ENCODE measurements at places on chromosomes 12 and 14.

- no peak for DNase-seq
Observed at GRCh38 chr12:120557589-120557988, 23.4 kb downstream of the RNF10 start.

- no peak for DNase-seq
Observed at GRCh38 chr12:114697243-114697716, 13.3 kb upstream of the TBX3 start.

DNA sequence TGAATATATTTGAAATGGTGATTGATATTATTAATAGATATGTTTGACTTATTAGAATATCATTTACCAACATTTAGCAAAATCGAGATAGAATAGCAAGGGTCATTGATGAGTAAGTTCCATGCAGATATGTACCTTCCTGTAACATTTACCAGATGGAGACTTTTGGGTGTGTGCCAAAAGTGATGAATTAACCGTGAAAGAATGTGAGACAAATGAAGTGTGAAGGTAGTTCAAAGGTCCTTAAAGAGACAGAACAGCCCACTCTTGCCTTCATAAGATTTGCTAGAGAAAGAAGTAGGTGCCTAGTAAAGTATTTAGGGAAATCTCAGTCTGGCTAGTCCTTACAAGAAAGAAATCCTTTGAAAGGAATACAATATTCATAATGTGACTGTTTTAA lies 45.5 kb downstream of the FGD4 start:
- DNase-seq = no peak

- DNase-seq = no peak
Observed at GRCh38 chr14:93937519-93937918, 10.4 kb downstream of the FAM181A start.

GRCh38 chr12:56104815-56105608 lies 653 bp downstream of the PA2G4 start:
- no peak for DNase-seq

GRCh38 chr14:86196471-86196870 lies 666.5 kb downstream of the FLRT2 start:
- no peak for DNase-seq

- no peak for DNase-seq
Observed at GRCh38 chr12:131058700-131059099, 105.0 kb downstream of the ADGRD1 start.

GRCh38 chr14:101010293-101010692 lies 106.8 kb upstream of the RTL1 start:
- no peak for DNase-seq

- no peak for DNase-seq
Observed at GRCh38 chr12:48199774-48200221, 3.3 kb downstream of the OR10AD1 start.

- no peak for DNase-seq
Observed at GRCh38 chr12:46402451-46402850, 29.9 kb upstream of the SLC38A2 start.

GRCh38 chr12:56158926-56159461 lies 835 bp downstream of the MYL6 start:
- no peak for DNase-seq

- no peak for DNase-seq
Observed at GRCh38 chr12:44858226-44858855, 17.8 kb downstream of the NELL2 start.

DNA sequence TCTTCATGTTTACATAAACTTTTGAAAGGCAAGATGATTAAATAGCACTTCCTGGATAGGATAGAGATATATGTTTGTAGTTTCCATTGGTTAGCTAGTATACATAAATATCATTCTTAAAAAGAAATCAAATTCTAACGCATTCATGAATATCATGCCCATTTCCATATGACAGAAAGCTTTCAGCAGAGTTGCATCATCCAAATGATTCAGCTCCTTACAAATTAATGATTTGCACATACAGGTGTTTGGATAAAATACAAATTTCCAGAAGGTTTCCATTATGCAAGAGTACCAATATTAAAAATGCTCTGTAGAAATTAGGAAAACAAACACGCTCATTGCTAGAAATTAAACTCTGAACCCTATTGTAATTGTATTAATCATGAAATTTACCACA lies 264.4 kb downstream of the FOXG1 start:
- DNase-seq = peak; percentile 9

DNA sequence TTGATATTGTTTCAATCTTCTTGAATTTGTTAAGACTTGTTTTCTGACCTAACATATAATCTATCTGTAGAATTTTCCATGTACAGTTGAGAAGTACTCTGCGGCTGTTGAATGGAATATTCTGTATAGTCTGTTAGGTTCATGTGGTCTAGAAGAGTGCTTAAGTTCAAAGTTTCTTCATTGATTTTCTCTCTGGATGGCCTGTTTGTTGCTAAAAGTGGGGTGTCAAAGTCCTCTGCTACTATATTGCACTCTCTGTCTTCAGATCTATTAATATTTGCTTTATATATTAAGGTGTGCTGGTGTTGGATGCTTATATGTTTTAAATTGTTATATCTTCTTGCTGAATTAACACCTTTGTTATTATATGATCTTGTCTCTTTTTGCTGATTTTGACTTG lies 290.9 kb upstream of the STXBP6 start:
- no peak for DNase-seq

DNA sequence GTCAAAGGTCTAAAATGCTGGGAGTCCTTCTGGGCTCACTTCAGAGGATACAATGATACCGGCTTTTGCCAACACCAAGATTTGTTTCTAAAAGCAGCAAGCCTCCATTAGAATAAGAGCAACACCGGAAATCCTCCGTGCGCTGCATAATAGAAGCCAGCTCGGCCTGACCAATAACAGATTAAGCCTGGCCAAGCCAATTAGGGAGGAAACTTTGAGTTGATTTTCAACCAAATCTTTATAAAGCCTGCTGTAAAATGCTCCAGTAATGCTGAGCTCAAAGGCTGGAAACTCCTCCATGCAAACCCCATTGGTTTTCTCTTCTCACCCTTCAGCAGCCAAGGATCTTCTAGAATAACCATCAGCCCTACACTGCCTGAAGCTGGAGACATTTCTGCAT lies 150.1 kb downstream of the NTF3 start:
- DNase-seq = no peak

DNA sequence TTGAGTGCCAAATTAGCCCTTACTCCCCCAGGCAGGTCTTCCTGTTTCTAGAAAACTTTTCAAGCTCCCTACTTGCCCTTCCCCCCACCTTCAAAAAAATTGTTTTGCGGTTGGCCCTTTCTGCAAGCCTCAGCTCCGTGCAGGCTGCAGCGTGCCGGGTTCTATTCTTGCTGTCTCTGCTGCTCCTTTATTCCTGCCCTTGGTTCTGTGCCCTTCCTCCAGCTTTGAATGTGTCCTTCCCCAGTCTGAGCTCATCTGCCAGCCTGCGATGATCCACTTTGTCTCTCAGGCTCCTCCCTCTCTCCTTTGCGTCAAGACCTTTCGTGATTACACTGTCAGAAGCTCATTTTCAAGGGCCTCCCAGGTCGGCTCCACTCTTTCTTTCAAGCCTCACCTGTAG lies 98.6 kb downstream of the IRF2BPL start:
- no peak for DNase-seq

DNA sequence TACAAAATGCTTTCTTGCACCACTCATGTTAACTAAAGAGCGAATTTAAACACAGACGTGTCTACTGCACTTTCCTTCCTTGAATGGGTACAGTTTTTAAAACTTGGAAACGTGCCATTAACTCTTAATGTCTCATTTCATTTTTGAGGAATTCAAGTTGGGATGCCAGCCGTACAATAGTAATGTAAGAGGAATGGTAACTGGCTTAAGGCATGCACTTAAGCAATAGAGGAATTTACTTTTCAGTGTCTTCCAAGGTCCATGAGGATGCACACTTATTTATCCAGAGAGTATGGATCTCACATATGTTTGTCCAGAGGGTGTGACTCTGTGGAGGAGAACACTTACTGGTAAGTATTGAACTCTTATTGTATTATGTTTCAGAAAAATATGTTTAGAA lies 52.9 kb downstream of the PPP4R4 start:
- DNase-seq = no peak

DNA sequence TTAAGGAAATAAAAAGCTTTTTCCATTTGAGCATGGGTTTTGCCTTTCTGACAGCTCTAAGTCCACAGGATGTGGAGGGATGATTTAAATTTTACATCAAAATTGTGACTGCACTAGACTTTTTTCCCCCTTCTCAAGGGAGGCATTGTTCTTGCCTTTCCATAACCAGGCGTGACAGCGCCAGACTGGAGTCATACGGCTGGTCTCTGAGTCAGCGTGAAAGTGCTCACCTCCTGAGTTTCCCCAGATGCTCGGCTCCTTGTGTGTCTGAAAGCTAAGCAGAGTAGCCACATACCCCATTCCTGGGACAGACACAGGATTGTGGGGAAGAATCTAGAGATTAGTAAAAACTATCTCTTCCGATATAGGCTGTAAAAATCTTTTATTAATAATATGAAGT lies 43.1 kb downstream of the SOX5 start:
- no peak for DNase-seq

- no peak for DNase-seq
Observed at GRCh38 chr14:67492538-67492937, 4.0 kb upstream of the TMEM229B start.
